GM13977 (cell line): ENCODE measurements at places on chromosomes 12 and 14.

DNA sequence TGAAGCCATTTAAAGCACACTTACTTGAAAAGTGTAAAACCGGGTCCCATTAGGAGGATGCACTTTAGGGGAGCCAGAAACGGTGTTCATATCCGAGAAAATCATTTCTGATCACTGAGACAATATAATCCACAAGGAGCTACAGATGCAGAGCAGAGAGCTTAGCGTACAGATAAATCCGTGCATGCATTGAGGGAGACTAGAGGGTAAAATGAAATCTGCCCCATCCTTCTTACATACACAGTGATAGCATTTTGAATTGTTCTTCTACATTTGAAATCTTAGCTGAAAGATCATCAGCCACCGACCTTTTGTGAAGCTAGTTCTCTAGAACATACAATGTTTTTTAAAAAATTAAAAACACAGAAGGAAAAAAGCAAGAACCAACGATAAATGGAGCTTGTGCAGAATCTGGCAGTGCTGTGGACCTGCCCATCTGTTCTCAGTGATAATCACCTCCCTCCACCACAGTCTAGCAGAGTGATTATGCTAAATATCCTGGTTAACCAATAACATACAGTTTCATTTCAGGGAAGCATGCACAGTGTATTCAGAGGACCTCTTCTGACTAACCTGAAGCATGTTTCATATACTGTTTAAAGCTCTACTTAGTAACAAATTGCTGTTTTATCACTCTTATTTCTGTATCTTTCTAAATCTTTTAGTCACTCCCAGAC is 161.1 kb downstream of the PPFIA2 start:
- DNase-seq, result no peak

DNA sequence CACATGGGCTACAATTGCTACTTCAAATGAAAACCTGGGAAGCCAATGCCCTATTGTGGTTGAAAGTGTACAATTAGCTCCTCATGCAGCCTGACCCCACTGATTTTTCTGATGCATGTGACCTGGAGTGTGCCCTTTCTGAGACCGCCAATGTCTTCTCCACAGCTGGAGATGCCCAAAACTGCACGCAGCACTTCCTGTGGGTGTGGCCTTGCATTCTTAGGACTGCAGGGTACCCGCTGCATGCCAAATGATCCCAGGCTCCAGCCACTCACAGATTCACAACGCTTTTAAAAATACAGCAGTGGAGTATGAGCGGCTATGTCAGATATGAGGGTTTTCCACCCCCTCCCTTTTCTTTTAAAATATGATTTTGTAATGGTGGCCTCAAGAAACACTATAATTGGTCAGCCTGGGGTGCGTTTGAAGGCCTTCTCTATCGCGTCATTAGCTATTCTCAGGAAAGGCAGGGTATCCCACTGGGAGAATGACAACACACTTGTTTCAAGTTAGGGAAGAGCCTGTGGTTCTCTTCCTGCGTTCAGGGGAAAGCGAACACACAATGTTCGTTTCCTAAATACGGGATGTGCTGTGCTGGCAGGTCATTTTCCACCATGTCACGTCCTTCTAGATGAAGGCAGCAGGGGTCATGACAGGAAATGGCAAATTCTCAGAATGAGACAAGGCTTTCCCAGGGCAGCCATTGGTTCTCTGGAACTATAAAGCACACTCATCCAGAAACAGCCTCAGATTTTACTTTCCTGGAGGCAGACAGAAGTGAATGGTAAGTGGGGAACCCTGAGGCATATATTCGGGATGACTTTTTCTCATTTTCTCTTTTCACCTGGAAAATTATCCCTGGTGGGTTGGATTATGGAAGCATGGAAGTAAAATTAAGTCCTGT is at the start of gene APOLD1:
APOLD1 (plus strand) TSS at position 749 of the 904 bp plus-strand sequence; CDS start at position 782, 33 bp downstream.
- DNase-seq, result no peak

DNA sequence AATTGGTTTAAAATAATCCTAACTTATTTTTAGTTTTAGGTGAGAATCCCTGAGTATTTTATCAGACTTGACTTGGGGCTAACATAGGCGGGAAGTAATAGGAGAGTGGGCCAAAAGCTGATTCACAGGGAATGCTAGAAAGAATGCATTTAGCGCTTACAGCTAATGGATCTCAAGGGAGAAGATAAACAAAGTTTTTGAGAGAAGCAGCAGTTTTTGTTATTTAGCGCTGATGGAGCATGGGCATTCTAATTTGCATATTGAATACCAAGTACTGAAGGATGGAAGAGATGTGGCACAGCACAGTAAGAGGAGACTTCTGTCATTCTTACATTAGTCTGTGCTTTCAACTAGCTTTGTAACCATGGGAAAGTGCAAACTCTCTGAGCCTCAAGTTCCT is 436.0 kb upstream of the FBXO33 start:
- no peak for DNase-seq

DNA sequence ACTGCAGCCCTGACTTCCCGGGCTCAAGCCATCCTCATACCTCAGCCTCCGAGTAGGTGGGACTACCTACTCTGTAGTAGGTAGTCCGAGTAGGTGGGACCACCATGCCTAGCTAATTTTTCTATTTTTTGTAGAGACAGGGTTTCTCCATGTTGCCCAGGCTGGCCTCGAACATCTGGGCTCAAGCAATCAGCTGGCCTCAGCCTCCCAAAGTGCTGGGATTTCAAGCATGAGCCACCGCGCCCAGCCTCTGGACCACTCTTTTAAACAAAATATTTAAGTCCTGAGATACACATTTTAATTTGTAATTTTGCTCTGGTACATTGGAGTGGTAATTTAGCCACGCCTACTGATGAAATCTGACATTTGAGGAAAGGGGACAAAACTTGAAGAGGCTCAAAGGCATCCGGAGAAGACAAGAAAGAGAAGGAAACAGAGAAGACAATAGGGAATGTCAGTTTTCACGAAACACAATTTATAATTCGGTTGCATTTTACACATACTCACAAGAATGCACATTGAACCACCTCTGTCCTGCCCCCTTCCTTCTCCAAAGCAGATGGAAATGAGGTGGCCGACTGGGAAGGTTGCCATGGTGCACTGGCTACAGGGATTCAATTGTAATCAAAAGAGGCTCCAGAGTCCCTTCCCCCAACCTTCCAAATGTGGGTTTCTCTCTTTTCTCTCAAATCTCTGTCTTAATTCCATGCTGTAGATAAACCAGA is 9.7 kb upstream of the TUBA1A start:
- DNase-seq, result no peak

GRCh38 chr14:78902010-78902623 is 731.9 kb downstream of the NRXN3 start:
- no peak for DNase-seq

- no peak for DNase-seq
Observed at GRCh38 chr12:88952562-88952942, 372.3 kb upstream of the KITLG start.

DNA sequence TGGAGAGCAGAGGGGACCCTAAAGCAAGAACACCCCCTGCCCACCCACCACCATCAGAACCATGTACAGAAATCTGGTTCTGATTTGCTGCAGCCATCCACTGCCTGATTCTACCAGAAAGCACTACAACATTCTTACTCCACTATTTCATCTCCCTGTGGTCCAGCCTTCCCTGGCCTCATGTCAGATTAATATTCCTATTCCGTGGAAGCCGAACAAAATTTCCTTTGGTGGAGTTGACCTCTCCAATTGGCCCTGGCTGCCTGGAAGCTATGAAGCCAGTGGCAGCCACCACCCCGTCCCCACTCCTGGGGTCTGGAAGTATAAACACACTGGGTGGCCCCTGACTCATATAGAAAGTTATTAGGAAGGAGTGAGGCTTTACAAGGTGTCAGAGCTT is 60.2 kb downstream of the ANO2 start:
- DNase-seq, result no peak

DNA sequence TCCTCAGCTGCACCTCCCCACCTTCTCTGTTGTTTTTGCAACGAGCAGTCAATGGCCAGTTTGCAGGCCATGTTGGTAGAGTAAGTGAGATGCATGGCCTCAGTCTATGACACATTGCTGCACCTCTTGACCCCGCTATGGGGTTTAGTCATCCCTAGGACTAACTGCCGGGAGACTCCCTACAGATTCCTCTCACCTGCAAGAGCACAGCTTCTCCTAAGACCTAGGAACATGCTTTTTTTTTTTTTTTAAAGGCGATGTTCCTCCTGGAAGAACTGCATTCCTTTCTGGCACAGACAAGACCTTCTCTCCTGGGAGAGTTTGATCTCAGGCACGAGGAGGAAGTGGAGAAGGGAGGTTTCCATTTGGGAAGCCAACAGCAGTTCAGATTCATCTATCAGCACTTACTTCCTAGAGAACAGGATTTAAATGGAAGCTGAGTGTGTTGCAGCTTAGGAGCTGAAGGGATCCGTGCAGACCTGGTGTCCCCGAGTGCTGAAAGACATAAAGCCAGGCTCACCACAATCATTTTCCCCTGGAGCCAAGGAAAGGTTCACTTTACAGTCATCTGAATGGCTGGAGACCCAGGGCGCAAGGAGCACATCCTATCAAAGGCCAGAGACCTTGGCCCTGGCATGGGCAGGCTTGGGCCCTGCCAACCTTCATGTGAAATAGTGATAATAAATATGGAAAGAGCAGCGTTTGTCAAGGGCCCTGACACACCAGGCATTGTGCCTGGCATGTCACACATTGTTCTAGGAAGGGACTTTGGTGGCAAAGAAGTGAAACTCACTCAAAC is 104.1 kb downstream of the LGMN start:
- DNase-seq, result no peak

- no peak for DNase-seq
Observed at GRCh38 chr14:77324816-77325745, 4.2 kb downstream of the GSTZ1 start.

- peak; percentile 72 for DNase-seq
Observed at GRCh38 chr14:68513838-68514607, 278.8 kb downstream of the ZFP36L1 start.

GRCh38 chr14:51310505-51310944 is 70.5 kb downstream of the TMX1 start:
- DNase-seq, result no peak

DNA sequence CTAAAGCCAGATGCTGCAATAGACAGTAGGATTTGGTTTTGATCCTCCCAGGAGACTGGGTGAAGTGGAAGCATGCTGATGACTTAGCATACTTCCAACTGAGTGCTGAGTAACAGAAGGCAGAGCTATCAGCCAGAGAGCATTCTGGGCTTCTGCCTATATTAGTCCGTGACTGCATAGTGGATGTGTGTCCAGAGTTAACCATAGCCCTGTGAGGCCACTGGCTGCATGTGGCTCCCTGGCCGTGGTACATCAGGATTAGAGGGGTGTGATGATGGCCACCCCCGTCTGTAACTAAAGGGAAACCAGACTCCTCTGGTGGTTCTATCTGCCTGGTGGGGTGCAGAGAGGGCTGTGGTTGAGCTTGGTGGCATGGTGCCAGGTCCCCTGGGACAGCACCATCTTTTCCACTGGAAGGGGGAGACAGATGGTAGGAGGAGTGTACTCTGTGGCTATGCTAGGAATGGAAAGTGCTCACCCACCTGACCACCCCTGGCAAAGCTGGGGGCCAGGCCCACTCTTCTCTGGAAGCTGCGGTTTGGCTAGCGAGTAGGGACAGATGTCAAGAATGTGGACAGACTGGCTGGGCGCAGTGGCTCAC is 27.4 kb downstream of the ABCD4 start:
- no peak for DNase-seq

GRCh38 chr12:31618228-31619025 is 27.5 kb upstream of the DENND5B start:
- no peak for DNase-seq

DNA sequence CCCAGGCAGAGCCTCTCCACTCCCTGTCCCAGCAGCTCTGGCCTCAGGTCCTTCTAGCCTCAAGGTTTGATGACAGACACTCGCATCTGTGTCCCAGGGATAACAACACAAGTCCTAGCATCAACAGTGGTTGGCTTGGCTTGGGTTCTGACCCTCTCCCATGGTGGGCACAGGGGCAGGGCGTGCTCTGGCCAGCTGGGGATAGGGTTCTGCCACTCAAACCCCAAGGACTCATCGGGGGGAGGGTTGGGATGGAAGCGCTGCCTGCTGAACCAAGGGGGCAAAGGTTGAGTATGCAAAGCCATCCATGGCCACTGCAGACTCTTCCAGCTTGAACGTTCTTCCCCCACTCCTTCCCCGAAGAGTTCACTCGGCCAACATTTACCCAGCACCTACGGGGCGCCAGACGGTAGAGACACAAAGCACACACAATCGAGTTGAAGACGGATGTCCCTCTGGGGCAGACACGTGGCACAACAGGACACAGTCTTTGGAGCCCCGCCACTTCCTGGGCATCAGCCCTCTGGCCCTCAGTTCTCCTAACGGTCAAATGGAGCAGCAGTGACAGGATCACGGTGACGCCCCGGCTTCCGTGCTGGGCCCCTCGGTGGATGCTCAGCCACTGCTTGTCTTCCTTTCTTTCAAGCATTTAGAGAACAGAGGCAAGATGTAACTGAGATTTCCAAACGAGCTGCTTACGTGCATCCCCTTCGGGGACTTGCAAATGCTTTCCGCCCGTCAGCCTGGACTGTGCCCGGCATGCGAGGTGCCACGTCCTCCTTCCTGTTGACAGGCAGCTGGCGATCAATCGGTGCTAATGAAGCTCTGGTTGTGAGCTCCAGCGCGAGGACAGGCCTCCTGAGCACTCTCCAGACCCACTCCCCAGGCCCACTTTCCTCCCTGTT is 42.6 kb downstream of the DLK1 start:
- no peak for DNase-seq

DNA sequence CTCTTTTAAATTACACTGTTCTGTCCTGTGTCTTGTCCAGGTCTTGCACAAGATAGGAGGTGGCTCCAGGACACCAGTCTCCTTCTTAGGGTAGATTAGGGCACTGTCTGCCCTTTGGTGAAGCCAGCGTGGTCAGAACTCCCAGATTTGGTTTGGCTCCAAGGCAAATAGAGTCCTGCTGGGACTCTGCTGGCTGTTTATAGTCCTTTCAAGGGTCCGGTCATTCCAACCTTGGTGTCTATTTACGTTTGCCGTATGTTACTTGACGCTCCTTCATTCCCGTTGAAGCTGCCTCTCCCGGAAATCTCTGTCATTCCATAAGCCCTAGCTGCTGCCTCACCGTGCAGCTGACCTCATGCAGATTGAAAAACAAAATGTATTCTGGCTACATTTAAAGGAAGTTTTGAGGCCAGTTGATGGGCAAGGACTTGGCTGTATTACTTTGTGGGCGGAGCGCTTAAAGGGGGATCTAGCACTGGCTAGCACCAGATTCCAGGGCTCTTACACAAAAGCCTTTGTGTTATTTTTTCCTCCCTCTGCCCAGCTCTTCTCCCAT is 180.6 kb downstream of the AKAP6 start:
- DNase-seq, result no peak

- DNase-seq, result no peak
Observed at GRCh38 chr14:35416108-35416750, 11.7 kb upstream of the NFKBIA start.
